NCI-H460 (cell line): ENCODE measurements at places on chromosomes 7 and 10.

DNA sequence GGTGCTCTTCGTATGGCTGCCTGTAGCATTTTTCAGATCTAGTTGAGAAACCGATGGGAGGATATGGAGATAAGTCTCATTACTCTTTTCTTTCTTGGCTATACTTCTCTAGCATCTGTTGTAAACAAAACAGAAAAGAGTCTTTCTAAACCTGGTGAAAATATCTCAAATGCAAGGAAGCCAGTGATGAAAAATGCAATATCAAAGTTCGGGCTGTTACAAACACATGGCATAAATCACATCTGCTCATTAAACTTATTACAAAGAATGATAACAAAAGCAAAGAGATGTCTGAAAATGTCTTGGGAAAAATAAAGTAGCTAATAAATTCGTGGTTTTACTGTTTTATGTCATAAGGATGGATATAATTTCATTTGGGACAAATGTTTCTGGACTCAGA lies 71.8 kb upstream of the IGFBP3 start:
- DNase-seq, result no peak

DNA sequence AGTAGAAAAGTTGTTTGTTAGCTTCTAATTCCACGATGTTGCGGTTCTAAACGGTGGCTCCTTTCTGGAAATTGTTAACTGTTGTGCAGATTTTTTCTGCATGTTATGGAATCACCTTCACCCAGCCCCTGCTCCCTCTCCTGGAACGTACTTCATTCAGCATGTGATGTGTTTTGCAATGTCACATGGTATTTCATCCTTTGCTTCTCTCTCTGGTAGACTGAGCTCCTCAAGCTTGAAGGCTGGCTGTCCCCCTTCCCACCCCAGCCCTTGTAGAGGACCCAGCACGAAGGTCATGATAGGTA lies 4.4 kb downstream of the PPP2R2D start:
- no peak for DNase-seq

GRCh38 chr10:122541541-122542002 lies 19.0 kb upstream of the DMBT1 start:
- no peak for DNase-seq

DNA sequence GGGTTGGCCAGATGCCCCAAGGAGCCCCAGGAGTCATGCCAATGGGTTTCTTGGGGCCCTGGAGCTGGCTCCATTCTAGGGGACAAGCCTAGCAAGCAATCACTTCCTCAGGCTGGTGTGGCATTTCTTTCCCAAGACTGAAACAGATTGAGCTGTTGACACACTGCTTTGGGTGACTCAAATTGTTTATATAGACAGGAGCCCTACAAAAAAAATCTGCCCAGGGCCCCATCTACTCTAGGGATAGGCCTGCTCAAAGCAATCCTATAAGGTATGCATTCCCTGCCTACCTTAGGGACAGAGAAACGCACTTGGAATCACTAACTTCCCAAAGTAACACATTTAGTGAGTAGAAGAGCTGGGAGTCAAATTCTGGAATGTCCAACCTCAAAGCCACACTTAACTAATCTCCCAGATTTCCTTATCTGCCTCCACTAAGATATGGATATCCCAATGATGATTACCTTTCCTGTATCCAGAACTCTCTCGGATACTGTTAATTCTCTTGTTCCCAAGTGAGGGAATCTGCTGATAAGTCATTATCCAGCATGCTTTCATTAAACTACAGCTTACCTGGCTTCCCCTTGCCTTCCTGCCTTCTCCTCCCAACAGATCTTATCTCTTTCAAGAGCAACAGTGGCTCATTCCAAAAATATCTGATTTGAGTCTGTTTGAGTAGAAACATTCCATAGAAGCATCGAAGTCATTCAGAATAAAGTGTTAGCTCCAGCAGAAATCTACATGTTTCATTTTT lies 3.1 kb downstream of the ABLIM1 start:
- DNase-seq, result no peak

GRCh38 chr10:29479081-29479925 lies 155.5 kb downstream of the SVIL start:
- no peak for DNase-seq
